Muscle of leg (tissue), 16 donors: ENCODE measurements at places on chromosomes 6 and 20. TPM values are rescaled to one million over a fixed set of nuclear protein-coding genes. Genes with fewer than 3 reads are reported as not detected.
A peak's percentile ranks its signal among the peaks of the same experiment; 100 is the strongest.

Gene MTO1
- 23.9 TPM for total RNA-seq

DNA sequence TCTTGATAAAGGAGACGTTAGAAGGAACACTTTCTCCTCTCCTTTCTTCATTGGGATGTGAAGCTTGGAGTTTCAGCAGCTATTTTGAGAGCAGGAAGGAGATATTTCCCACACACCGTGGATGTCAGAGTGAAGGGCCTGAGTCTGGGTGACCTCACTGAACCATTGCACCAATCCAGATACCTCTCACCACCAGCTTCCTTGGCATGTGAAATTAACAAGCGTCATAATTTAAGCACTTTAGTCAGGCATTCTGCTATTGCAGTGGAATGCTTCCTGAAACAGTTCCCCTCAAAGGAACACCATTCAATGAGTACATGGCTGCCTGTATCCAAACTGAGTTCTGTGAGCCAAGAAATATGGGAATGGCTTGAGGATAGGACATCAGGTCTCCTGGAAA, 83.7 kb downstream of the CHMP4B start:
- no peak for DNase-seq

Gene LRRN4
- total RNA-seq: under 0.01 TPM

GRCh38 chr6:152221806-152222628, 414.5 kb downstream of the ESR1 start:
- DNase-seq: no peak

DNA sequence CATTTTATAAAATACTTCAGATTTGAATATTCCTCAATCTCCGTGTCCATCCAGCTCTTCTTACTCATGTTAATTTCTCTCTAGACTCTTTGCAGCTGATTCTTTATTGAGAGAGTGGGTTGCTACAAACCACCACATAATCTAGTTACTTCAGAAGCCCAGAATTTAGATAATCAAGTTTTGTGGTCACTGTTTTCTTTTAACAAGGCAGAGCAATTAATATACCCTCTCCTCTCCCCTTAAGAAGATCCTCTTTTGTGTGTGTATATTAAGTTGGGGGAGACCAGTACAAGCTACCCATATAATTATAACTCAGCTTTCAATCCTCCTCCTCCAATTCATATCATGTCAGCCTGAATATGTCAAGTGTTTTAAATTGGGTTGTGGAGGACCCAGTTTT, 95.1 kb downstream of the IRAK1BP1 start:
- no peak for DNase-seq

Gene DDX43
- total RNA-seq: 0.35 TPM

Gene BPIFB2
- total RNA-seq: not detected

- DNase-seq: no peak
Observed at GRCh38 chr6:44267252-44267651, 1.9 kb upstream of the NFKBIE start.

- DNase-seq: peak; percentile 2
Observed at GRCh38 chr6:121032268-121033006, 301.8 kb downstream of the TBC1D32 start.
